ENCODE measurements at places on chromosomes 6 and 20. TPM values are rescaled to one million over a fixed set of nuclear protein-coding genes. Genes with fewer than 3 reads are reported as not detected.

Gene OR14J1
- polyA plus RNA-seq, result not detected

Gene ENPP5
- 1.4 TPM for polyA plus RNA-seq

Gene HLA-DOA
- polyA plus RNA-seq, result 0.81 TPM

Gene OR2H2
- not detected for polyA plus RNA-seq

DNA sequence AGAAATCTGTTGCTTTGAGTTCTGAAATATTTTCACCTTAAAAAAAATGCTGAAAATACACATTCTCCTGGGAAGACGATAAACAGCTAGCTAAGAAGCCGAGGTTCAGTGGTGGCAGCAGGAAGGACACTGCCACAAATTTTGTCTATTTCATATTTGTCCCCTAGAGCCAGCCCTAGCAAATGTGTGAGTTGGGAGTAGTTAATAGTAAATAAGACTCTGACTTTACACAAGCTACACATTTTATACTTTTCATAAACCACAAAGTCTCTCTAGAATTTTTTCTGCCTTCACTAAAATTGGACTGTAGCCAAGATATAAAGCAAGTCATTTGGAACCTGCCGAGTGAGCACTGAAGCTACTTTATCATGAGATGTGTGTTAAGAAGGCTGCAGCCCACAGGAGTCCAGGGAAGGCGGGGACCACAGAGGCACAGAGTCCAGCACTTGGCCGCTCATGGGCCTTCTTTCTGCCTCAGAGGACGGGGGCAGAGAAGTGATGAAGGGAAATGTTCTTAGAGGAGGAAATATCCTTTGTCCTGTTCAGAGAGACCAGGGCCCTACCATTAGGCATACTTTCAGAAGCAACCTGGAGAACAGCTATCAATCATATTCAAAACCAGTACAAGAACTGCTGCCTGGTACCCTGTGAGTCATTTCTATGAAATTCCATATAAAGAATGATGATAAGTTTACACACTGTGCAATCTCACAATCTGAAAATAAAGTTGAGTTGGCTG, 241.7 kb upstream of the TAB2 start:
- DNase-seq, result no peak

DNA sequence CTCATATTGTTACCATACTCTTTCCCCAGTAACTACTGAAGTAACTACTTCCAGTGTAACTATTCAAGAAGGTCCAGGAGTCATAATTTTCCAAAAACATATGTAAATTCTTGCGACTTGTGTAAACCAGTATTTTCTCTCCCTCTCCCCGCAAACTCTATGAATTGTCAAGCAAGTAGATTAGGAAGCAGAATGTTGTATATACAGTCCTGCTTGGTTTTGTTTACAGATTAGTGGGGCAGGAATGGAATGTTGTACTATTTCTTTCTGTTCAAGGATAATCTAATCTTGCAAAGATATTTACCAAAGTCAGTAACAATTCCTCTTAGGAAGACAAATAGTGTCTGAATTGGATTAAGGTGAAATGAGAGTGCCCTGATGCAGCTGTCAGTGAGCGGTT, 234.9 kb upstream of the PLN start:
- no peak for DNase-seq

DNA sequence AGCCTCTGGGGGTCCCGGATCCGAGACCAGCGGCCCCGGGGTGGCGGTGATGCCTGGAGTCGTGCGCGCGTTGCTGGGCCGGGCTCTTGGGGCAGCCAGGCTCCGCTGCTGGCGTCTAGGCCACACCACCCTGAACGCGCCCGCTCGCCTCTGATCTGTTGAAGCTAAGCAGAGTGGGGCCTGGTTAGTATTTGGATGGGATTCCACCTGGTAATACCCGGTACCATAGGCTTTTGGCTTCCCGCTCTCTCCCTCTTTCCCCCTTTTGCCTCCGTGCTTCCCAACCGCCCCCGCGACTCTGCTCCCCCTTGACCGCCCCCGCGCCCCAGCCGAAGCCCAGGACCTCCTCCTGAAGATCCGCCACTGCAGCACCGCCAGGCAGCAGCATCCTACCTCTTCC, 1383.5 kb upstream of the DEFB115 start:
- peak; percentile 53 for DNase-seq
